ENCODE measurements at places on chromosomes 6 and 20.

GRCh38 chr6:119669221-119669620 lies 319.7 kb upstream of the MAN1A1 start:
- no peak for DNase-seq

GRCh38 chr6:32439139-32439538 lies 548 bp upstream of the HLA-DRA start:
- DNase-seq, result no peak

GRCh38 chr20:58886546-58886945 lies 34.0 kb downstream of the GNAS start:
- DNase-seq, result no peak

DNA sequence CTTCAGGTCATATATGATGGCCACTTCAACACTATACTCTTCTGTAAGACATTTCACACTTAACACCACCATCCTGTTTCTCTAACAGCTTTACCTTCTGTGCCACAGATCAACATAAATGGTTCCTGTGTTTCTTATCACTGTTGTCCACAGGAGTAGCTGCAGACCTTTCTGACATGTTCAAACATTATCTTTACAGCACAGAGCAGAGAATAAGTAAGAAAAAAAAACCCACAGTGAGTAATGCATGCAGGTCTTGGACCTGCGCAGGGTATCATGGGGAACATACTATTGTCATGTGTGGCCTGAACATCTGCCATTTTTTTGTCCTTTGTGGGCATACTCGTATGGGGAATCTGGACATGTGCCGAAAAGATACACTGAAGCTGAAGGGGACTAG lies 161.9 kb downstream of the KIF16B start:
- no peak for DNase-seq

GRCh38 chr6:134026597-134026996 lies 25.8 kb downstream of the SLC2A12 start:
- DNase-seq, result no peak

GRCh38 chr20:6057691-6058090 lies 3.8 kb upstream of the LRRN4 start:
- DNase-seq, result no peak

GRCh38 chr6:21375151-21376116 lies 218.1 kb upstream of the SOX4 start:
- no peak for DNase-seq

DNA sequence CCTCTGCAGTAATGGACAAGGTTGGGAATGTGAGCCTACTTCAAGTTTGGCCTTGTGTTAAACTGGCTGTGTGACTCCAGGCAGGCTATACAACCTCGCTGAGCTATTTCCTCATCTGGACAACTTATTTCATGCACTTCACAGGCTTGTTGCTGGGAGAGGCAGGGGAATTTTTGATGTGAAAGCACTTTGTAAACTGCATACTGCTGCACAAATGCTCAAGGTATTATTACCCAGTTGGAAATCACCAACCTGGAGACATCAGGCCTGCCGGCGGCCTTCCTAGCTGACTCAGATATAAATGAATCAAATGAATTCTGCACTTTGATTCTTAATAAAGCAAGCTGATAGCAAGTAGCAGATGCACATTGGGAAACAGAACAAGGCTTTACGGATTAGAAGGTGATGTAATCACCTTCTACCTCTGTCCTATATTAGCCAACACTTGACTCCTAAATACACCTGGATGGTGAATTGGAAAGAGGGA lies 10.1 kb downstream of the JARID2 start:
- no peak for DNase-seq

DNA sequence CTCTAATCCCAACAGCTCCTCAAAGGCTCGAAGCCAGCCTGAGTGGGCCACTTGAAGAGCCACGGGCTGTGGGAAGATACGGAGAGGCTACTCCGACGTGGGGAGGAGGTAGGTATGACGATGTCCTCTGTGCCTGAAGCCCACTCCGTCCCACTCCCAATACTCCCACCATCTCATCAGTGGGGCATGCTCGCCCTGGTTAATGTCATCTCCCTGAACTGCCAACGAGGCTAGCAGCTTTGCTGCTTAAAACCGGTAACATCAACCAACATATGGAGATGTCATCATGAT lies 11.1 kb downstream of the NRN1 start:
- DNase-seq, result no peak

- no peak for DNase-seq
Measured at GRCh38 chr20:32823737-32824588, 4.2 kb downstream of the MAPRE1 start.

GRCh38 chr6:37648465-37649330 lies 49.0 kb downstream of the MDGA1 start:
- DNase-seq, result no peak

GRCh38 chr20:2942439-2942838 lies 69.2 kb downstream of the PTPRA start:
- DNase-seq, result no peak

DNA sequence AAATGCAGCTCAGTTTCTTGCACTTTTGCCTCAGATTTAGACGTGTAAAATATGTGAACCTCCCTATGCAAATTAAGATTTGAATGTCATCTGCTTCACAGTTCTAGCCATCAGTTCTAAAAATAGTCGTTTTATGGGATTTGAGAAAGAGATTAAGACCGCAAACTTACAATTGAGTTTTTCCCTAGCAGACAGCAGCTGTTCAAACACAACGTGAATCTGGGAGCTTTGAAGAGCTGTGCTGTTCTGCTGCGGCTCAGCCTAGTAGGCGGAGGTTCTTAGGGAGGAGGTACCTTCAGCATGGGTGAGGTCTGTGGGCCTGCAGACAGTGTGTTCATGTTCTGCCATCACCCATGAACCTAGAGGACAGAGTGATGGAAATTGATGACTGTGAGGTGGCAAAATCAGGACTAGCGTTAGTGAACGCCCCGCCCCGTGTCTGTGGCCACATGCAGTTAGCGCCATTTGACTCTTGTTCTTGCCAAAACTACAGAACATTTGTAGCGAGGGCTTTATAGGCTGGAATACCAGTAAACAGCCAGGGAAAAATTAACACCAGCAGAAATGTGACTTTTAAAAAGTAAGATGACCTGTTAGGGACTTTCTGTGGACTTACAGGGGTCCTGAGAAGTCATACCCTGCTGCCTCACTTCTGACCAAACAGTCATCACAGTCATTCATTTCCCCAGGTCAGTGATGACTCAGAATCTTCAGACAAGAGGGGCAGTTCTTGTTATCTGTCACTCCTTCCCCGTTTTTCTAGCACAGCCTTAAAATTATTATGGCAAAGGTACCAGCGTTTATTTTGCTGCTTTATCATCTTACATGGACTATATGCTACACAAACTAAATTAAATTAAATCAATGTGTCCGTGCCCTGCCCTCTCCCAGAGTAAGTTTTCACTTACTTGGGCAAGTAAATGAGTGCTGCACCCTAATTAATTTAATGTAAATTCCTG lies 84.3 kb upstream of the TMEM181 start:
- DNase-seq, result peak; percentile 96

- DNase-seq, result no peak
Measured at GRCh38 chr6:110874880-110875547, 429 bp downstream of the AMD1 start.

GRCh38 chr6:31446481-31446880 lies 43.1 kb downstream of the MICA start:
- no peak for DNase-seq

- DNase-seq, result no peak
Measured at GRCh38 chr6:26385734-26386125, 2.8 kb downstream of the BTN2A2 start.

GRCh38 chr6:16256781-16257180 lies 18.4 kb downstream of the GMPR start:
- DNase-seq, result no peak

DNA sequence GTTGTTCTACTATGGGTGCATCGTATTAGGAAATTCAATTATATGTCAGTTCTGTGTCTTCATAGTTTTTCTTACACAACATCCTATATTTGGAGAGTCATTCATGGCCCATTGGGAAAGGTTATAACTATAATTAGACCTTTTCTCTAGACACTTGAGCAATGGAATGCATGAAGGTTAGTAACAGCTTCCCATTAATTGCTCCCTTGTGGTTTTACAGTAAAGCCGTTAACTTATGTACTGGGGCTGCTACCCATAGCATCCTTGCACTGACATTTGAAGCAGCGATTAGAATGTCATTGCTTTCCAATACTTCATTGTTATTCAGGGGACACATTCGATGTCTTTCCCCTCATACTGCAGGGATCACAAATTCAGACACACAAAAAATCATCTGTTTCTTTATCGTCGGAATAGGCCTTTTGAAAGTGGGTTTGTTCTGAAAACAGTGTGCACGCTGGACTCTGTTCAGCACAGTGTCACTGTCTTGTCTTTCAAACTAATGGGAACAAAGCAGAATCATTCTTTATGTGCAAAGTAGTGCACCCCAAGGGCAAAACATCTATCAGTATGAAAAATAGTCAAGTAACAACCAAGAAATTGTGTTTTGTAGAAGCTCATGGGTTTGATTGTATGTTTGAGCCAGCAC lies 634.3 kb upstream of the MAP3K7 start:
- no peak for DNase-seq

- no peak for DNase-seq
Measured at GRCh38 chr6:106501960-106502371, 127.3 kb downstream of the RTN4IP1 start.

GRCh38 chr6:120924214-120924613 lies 410.1 kb downstream of the TBC1D32 start:
- DNase-seq, result no peak

- DNase-seq, result peak; percentile 63
Measured at GRCh38 chr6:106973018-106973835, 1.3 kb downstream of the CD24 start.

DNA sequence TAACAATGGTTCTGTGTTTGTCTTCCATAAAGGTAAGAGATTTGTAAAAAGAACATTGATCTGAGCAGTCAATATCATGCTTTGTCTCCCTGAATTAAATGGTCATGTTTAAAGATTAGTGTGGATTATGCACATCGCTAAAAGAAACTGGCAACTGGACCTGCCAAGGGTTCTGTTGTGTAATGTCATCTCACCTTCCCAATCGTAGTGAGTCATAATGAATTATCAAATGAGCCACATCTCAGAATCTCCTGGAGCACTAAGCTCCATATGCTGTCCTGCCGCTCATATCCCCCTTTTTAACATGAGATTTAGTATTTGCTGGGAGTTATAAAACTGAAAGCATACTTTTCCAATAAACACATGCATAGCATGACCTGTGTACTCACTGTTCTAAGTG lies 187.0 kb upstream of the OPRM1 start:
- no peak for DNase-seq

DNA sequence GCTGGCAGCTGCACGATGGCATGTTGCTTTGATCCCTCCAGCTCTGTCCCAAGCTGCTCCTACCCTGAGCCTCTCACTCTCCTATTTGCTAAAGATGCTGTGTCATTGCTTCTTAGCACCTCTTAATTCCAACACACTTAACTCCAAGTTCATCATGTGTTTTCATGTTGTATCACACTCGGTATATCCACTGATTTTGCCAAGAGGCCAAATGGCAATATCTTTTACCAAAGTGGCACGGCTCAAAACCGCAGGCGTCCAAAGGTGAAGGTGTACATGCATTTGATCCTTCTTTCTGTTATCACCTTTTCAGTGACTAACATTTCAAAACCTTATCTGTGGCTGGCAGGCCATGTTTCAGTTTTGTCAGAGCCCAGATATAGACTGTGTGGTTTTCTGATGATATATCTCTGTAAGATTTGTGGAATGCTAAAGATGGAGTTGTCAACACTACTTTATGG lies 217.0 kb downstream of the TBX18 start:
- no peak for DNase-seq

GRCh38 chr6:25130518-25130917 lies 148.7 kb upstream of the CARMIL1 start:
- no peak for DNase-seq

All from NCI-H1092 treated with DMSO at 0.1 percent for 48 hours (cell line).